ENCODE measurements at places on chromosomes 12 and 14.

- DNase-seq, result no peak
Measured at GRCh38 chr12:27614866-27615265, 81.4 kb upstream of the REP15 start.

DNA sequence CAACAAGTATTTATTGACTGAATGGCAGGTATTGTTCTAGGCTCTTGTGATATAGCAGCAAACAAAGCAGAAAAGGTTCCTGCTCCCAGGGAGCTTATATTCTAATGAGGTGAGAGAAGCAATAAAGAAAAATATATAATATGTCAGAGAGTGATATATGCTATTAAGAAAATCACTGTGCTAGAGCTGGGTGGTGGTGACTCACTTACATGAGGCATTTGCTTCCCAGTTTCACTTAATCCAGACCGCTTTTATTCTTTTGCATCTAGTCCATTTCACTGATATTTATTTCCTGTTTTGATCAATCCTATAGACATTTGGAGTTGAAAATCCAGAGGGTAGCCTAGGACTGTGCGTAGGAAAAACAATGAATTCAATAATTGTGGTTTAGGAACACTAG, 17.5 kb downstream of the TRHDE start:
- DNase-seq, result no peak

DNA sequence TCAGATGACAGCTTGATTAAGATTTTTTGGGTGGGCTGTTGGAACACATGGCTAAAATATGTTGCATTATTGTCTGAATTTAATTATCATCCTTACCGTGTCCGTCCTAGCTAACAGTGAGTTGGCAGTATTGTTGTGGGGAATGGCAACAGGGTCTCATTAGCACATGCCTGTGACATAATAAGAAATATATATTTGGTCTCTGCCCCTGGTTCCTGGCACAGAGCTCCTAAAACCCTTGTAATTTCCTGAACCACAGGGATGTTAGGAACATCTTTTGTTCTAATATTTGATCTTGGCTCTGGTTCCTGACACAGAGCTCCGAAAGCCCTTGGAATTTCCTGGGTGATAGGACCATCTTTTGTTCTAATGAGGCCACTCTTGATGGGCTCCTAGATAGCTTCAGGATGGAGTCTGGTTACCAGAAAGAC, 76.0 kb downstream of the SYNE2 start:
- DNase-seq, result no peak

- no peak for DNase-seq
Measured at GRCh38 chr12:78964521-78964920, 99.9 kb downstream of the SYT1 start.

DNA sequence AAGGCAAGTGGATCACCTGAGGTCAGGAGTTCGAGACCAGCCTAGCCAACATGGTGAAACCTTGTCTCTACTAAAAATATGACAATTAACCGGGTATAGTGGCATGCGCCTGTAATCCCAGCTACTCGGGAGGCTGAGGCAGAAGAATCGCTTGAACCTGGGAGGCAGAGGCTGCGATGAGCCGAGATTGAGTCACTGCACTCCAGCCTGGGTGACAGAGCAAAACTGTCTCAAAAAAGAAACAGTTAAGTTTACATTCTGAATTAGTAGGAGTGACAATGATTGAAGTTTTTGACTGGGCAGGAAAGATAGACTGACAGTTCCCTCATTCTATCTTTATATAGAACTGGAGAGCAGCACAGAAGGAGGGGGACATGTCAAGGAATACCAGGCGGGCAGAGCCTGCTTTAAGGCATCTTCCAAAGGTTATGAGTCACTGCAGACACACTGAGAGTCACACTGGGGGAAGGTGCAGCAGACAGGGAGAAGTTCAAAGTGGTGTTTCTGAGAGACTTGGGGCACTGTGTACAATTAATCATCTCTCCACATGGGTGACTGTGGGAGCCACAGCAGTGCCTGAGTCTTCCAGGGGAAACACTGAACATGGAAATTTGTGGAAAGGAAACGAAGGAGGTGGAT, 42.8 kb upstream of the RNASE3 start:
- DNase-seq, result no peak

DNA sequence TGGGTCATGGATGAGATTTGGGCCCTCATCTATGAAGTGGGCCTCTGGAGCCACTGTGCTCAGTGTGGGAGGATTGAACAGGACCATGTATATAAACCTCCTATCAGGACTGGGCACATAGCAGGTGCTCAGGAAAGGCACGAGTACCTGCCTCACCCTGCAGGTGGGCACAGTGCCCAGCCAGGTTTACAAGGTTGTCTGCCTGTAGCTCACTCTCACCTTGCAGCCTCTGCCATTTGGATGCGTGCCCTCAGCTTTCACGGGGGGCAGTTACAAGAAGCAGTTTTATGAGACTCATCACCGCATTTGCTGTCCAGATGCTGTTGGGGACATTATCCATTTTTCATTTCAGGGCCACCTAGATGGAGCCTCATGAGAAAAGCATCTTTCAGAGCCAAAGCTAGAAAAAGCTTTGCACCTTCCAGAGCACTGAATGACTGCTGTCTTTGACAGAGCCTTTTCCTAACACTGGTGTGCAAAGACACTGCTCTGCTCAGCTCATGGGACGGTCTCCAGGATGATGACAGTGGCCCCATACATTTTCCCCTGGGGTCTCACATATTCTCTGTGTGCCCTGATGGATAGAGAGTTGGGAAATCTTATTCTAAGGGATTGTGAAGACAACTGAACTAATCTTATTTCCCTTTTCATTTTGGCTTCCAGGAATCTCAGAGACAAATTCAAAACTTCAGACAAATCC, 327.5 kb upstream of the RTL1 start:
- no peak for DNase-seq

GRCh38 chr12:130839770-130840404, 837 bp upstream of the STX2 start:
- DNase-seq, result no peak

- no peak for DNase-seq
Measured at GRCh38 chr14:36657399-36658122, 4.1 kb upstream of the PAX9 start.

DNA sequence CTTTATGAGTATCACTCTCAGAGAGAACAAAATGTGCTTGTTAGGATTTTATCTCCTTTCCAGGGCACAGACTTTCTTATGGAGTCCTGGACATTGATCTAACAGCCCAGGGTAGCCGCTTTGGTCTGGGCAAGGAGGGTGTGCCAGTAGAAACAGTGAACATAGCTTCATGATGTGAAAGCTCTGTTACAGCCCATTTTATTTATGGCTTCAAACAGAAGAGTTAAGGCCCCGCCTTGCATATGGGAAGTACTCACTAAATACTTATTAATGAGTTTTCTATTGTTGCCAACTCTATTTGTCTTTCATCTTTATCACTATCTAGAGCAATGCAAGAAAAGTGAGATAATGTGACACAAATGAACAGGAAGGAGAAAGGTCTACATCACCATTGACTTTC, 200.5 kb downstream of the NTF3 start:
- no peak for DNase-seq

DNA sequence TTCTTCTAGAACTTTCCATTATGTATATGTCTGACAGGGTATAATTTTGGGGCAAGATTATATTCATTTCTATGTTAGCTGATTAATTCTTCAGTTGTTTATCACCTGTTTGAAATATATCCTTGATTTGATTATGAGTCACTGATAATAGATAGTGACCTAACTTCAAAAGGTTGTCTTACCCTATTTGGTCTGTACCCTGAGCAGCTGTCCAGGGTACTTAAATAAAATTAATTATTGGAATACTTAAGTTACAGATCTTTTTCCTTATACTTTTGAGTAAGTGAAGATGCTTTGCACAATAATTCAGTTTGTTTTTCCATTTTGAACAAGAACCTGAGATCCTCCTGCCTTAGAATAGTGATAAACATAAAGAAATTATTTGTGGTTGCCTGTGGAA, 13.2 kb upstream of the NPAS3 start:
- DNase-seq, result no peak
